ENCODE measurements at places on chromosomes 4 and X. TPM values are rescaled to one million over a fixed set of nuclear protein-coding genes. Genes with fewer than 3 reads are reported as not detected.

The DMRTC1 gene
- not detected for total RNA-seq

The ADH7 gene
- not detected for total RNA-seq

The BEX5 gene
- total RNA-seq, result 1.5 TPM

The RPL36A gene
- 425 TPM for total RNA-seq

The NEIL3 gene
- total RNA-seq, result 34.6 TPM

DNA sequence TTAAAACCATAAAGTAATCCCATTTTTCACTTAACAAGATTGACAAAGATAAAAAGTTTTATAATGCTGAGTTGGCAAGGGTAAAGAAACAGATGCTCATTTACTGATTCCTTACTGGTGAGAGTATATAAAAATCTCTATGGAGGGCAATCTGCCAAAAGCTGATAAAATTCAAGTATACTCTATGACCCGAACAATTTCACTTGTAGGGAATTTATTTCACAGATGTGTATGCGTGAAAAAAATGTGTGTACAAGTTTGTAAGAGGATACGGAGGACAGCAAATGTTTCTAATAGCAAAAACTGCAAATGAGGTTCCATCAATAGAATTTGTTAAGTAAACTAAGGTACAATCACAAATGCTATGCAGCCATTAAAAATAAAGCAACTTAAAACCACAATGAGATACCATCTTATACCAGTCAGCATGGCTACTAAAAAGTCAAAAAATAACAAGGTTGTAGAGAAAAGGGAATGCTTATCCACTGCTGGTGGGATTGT, 23.4 kb downstream of the DHX15 start:
- no peak for DNase-seq
- peaks cover 56% of the 10 kb centered on the region for H3K4me1 ChIP-seq
- no peaks in the 10 kb centered on the region for H3K27me3 ChIP-seq
- no peak overlapping the region for H3K27ac ChIP-seq
- no peak overlapping the region for H3K4me3 ChIP-seq

- H3K27ac ChIP-seq, result no peak overlapping the region
- no peaks in the 10 kb centered on the region for H3K36me3 ChIP-seq
- no peaks in the 10 kb centered on the region for H3K27me3 ChIP-seq
- DNase-seq, result no peak
These were observed 128.8 kb upstream of the GPC4 start for GRCh38 chrX:133544115-133544514.

DNA sequence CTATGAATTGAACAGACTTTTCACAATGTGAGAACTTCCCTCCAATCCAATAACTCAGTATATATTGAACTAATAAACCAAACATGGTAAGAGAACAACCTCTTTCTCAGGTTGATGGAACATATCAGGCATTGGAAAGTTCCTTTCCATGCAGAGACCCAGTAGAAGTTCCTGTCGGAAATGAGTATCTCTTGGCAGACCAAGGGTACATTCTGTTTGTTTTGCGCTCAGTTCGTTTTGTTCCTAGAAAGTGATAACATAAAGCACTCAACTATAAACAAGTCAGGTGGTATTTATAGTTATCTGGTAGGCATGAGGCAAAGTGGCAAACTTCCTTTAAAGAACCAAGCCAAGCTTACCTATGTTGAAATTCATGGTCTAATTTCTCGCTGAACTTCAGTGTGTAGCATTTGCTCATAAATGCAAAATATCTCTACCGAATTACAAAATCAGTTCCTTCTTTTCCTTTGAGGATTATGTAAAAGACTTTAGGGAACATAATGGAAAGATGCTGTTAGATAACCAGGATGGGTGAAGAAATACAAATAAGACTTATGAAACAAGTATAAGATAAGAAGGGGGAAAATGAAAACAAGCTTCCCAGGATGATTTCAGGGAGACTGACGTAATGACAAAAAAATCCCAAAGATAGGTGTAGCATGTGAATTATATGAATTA, 120.3 kb downstream of the ARHGAP24 start:
- no peak for DNase-seq
- H3K4me1 ChIP-seq, result no peaks in the 10 kb centered on the region
- no peak overlapping the region for H3K4me3 ChIP-seq
- H3K27ac ChIP-seq, result no peak overlapping the region

DNA sequence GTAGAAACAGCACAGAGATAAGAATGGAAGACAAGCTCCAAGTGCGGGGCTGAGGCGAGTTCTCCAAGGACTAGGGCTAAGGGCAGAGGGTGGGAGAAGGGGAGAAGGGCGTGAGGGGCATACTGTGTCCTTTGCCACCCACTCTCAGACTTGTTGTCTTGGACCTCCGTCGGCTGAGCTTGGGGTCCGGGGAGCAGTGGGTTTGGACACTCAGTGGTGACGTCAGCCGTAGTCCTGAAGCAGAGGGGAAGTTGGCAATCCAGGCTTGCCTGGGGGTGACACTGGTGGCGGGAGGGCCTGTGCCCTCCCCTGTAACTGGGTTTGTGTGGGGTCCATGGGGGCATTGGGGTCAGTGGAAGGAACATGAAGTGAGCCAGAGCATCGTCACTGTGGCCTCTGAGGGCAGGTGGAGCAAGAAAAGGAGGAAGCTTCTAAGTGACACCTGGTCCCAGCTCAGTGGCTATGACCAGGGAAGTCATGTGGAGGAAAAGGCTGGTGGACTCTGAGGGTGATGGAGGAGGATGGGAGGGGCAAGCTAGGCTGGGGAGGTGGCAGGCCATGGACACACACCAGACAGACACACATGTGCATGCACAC, 17.6 kb downstream of the CD99 start:
- H3K27me3 ChIP-seq, result no peaks in the 10 kb centered on the region
- H3K4me1 ChIP-seq, result peaks cover 69% of the 10 kb centered on the region
- DNase-seq, result no peak

DNA sequence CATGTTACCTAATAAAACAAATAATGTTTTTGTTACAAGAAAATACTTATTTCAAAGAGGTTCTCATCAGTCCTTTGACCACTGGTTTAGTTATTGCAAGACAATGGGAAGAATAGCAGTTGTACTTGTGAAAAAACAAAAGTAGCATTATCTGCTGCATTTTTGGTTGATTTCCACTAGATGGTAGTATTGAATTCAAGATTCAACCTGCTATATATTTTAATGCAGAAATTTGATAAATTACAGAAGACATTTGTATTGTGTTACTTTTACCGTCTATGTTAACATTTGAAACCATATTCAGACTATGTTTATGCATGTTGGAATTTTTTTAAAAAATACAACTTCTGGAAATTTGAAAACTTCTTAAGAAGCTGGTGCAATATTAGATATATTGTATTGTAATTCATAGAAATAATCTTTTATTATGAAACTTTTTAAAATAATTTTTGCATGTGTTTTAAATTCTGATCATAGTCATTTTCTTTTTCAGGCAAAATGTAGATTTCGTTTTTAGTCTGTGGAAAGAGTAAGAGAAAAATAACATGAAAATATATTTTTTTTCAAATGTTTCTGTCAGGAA, 56.4 kb downstream of the SPCS3 start:
- H3K36me3 ChIP-seq, result no peaks in the 10 kb centered on the region
- DNase-seq, result no peak
- H3K27ac ChIP-seq, result no peak overlapping the region
- no peak overlapping the region for H3K4me3 ChIP-seq
- H3K27me3 ChIP-seq, result peaks cover 8% of the 10 kb centered on the region

GRCh38 chr4:161828061-161828460, 335.7 kb downstream of the FSTL5 start:
- H3K27me3 ChIP-seq, result no peaks in the 10 kb centered on the region
- no peak for DNase-seq
- H3K4me3 ChIP-seq, result no peak overlapping the region
- no peak overlapping the region for H3K27ac ChIP-seq
- H3K4me1 ChIP-seq, result no peaks in the 10 kb centered on the region

GRCh38 chrX:33721927-33722326, 410.2 kb downstream of the FAM47A start:
- no peak for DNase-seq
- no peak overlapping the region for H3K4me3 ChIP-seq
- no peaks in the 10 kb centered on the region for H3K27me3 ChIP-seq
- H3K36me3 ChIP-seq, result no peaks in the 10 kb centered on the region

DNA sequence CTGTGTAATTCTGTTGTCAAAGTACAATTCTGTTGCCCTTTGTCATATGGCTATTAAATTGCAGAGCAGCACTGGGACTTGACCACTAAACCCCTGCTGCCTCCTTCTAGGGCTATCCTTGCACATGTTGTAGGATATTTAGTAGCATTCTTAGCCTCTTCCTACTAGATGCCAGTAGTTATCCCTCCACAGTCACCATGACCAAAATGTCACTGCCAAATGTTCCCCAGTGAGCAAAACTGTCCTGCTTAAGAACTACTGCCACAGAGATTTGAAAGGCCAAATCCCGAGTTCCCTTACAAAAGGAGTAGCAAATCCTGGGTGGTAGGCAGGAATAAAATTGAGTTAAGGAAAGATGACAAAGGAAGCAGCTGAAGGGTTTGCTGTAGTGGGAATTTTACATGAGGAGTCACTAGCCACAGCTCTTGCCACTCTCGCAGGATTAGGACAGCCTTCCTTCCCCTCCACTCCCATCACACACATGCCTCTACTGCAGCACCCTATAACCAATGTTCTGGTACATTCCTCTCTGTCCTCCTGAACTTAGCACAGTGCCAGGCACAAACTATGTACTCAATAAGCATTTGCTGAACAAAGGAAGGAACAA, 8.4 kb downstream of the APBB2 start:
- no peak for DNase-seq
- H3K27ac ChIP-seq, result no peak overlapping the region
- no peaks in the 10 kb centered on the region for H3K36me3 ChIP-seq
- no peak overlapping the region for H3K4me3 ChIP-seq

- no peak overlapping the region for H3K27ac ChIP-seq
- H3K4me3 ChIP-seq, result no peak overlapping the region
- H3K36me3 ChIP-seq, result peaks cover 25% of the 10 kb centered on the region
- no peak for DNase-seq
- peaks cover 3% of the 10 kb centered on the region for H3K4me1 ChIP-seq
These were observed 26.3 kb upstream of the UBA6 start for GRCh38 chr4:67727124-67727850.

DNA sequence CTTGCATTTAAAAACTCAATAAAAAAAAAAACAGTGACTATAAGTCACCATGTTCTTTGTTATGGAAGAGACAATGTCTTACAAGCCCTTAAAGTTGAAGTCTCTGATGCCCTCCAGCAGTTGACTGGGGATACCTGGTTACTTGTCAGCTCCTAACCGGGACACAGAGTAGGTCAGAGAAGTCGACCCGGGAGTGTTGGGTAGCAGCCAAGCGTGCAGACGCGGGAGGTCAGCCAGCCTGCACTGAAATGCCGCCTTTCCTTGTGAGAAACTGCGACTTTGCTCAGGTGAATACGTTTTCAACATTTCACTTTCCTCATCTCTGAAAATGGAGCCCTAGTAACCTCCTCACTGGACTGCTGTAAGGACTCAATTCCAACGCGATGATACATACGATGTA, 81.8 kb downstream of the F11 start:
- H3K27me3 ChIP-seq, result no peaks in the 10 kb centered on the region
- no peak overlapping the region for H3K27ac ChIP-seq
- H3K4me3 ChIP-seq, result no peak overlapping the region
- DNase-seq, result no peak
- no peaks in the 10 kb centered on the region for H3K4me1 ChIP-seq

- peaks cover 75% of the 10 kb centered on the region for H3K27me3 ChIP-seq
- no peaks in the 10 kb centered on the region for H3K36me3 ChIP-seq
- no peak for DNase-seq
These were observed 1.1 kb downstream of the LGI2 start for GRCh38 chr4:25029479-25030276.

GRCh38 chr4:125985856-125986255, 671.1 kb downstream of the FAT4 start:
- H3K36me3 ChIP-seq, result no peaks in the 10 kb centered on the region
- DNase-seq, result no peak
- H3K27me3 ChIP-seq, result no peaks in the 10 kb centered on the region
- no peaks in the 10 kb centered on the region for H3K4me1 ChIP-seq
- no peak overlapping the region for H3K4me3 ChIP-seq
- H3K27ac ChIP-seq, result no peak overlapping the region

DNA sequence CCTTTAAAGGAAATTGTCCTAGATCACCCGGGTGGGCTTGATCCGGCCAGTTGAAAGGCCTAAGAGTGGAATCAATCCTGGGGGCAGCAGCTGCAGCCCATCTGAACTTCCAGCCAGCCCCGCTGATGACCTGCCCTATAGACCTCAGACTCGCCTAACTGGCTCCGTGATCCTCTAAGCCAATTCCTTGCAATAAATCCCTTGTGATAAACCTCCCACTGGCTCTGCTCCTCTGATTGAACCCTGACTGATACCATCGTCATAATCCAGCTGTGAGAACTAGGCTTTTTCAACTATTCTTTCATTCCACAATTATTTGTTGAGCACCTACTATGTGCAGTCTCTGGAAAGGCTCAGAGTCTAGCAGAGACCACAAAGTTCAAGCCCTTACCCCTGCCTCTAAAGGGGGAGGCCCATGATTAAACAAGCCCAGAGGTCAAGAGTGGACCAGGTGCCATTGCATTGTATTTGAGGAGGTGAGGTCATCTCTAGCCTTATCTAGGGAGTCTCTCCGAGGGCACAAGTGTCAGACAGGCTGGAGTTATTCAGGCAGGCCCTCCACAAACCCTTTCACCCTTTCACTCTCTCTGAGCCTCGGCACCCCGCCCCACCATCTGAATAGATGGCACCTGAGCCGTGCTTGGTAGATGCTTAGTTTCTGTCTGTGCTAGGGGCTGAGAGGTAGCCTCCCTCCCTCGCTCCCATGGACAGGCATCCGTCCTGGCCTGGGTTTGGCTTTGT, 20.5 kb upstream of the GPR78 start:
- H3K27me3 ChIP-seq, result no peaks in the 10 kb centered on the region
- no peak overlapping the region for H3K4me3 ChIP-seq
- no peaks in the 10 kb centered on the region for H3K4me1 ChIP-seq
- H3K27ac ChIP-seq, result no peak overlapping the region
- no peaks in the 10 kb centered on the region for H3K36me3 ChIP-seq
